ENCODE measurements at places on chromosomes 12 and 14.

DNA sequence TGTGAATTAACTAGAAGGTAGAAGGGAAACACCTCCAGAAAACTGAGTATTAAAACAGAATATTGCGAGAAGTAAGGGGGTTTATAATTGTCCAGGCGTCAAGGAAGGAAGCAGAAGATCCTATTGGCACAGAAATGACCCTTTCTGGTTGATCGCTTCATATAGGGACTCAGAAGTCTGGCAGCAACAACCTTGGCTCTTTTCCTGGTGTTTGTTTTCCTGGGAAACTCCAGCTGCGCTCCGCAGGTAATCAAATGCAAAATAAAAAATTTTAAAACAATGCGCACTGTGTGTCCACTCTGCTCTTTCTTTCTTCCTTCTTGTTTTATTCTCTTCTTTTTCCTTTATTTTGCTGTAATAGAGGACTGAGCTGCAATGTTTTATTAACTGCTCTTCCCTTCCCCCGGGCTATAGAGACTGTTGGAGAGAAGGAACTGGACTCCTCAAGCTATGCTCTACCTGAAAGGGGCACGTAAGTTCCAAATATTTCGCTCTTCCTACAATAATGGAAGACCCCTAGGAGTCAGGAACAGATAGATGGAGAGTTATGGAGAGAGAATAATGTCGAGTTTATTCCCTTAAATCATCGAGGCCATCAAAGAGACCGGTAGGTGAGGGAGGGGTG is 737 bp downstream of the SPX start:
- DNase-seq, result no peak

- DNase-seq, result no peak
Observed at GRCh38 chr14:76782885-76783566, 21.8 kb downstream of the VASH1 start.

DNA sequence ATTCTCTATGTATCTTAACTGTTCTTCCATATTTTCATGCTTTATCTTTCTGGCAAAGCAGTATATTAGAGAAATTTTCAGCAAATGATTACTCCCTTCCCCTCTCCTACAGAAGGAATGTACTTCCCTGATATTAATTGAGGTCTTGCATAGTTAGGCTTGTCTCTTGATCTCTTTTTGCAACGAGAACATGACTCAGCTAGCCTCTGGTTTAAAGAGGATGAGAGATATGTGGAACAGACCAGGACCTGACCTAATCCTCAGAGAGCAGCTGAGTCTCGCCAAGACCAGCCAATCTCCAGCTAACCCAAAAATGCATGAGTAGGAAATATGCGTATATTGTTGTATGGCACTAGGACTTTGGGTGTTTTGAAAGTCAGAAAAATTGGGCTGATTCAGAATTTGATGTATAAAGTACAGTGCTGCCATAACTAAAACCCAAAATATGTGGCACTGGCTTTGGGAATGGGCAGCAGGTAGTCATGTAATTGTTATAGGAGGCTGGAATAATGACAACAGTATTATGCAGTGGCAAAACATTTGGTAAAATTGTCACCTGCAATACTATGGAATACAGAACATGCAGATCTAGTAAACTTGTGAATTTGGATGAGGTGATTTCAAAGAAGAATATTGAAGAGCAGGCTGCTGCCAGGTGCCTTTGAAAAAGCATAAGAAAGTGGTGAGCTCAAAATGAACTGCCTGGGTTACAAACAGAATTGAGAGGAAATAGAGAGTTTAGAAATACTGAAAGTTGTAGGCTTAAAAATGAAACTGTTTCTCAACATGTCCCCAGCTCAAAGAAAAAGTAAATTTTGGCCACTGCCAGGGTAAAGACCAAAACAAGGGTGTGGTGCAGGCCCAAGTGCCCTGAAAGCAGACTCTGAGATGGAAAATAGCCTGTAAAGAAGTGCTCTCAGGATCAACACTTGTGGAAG is 9.3 kb upstream of the USP15 start:
- DNase-seq, result no peak

DNA sequence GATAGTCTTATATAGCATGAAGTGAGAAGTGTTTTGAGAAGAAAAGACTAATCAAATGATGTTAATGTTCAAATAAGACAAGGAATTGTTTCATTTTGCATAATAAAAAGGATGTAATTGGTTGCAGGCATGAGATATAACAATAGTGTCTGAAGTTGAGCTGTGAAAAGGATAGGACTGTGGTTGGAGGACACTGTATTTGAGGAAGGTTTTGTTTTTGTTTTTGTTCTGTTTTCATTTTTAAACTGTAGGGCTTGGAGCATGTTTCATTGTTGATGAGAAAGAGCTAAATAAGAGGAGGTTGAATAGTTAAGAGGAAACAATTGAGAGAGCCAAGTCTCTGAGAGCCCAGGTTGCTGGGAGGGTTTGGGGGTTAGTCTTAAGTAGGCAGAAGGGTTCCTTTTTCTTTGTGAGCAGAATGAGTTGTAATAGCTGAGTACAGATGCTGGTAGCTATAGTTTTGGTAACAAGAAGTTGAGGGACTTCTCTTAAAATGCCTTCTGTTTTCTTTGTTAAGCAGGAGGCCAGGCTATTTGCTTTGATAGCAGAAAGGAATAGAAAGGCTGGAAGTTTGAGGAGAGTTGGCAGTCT is 58.4 kb downstream of the CCDC91 start:
- no peak for DNase-seq

DNA sequence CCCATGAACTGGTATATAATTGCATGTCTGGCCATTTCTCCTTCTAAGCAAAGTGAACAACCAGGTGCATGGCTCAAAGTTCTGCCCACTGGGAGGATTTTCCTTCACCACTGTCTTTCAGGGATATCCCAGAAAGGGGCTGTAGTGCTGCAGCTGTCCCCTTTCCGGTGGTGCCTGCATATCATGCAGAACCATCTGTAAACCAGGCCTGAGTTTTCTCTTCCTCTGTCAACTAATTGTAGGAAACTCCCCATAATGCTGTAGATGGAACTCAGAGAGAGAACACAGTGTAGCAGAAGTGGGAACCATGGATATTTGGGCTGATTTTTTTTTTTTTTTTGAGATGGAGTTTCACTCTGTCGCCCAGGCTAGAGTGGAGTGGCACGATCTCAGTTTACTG is 45.6 kb upstream of the CRY1 start:
- DNase-seq, result no peak

DNA sequence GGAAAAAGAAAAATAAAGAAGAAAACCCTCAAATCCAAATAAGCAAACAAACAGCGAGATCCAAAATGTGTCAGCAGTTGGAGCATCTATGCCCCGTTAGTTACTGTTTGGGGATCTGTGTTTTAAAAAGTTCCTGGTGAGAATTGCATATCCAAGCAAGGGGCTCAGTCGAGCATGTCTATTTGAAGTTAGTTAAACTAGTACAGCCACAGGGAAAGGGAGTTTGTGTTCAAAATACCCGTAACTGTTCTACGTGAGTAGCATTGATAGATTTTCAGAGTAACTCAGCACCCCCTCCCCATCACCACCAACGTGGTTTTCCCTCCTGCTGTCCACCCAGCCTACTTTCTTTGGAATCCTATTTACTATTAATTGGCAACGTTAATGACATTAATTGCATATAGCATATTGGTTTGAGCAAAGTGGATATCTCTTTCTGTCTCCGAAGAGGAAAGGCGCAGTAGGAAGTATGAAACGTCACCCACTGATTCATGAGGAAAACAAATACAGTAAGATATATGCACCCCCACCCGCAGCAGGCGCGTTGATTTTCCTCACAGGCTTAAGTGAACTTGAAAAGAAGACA is 1.5 kb downstream of the NPAS3 start:
- no peak for DNase-seq

- no peak for DNase-seq
Observed at GRCh38 chr12:65608319-65608916, 215.9 kb upstream of the HMGA2 start.

GRCh38 chr12:54420766-54421144 is 1.7 kb upstream of the ITGA5 start:
- DNase-seq, result no peak

DNA sequence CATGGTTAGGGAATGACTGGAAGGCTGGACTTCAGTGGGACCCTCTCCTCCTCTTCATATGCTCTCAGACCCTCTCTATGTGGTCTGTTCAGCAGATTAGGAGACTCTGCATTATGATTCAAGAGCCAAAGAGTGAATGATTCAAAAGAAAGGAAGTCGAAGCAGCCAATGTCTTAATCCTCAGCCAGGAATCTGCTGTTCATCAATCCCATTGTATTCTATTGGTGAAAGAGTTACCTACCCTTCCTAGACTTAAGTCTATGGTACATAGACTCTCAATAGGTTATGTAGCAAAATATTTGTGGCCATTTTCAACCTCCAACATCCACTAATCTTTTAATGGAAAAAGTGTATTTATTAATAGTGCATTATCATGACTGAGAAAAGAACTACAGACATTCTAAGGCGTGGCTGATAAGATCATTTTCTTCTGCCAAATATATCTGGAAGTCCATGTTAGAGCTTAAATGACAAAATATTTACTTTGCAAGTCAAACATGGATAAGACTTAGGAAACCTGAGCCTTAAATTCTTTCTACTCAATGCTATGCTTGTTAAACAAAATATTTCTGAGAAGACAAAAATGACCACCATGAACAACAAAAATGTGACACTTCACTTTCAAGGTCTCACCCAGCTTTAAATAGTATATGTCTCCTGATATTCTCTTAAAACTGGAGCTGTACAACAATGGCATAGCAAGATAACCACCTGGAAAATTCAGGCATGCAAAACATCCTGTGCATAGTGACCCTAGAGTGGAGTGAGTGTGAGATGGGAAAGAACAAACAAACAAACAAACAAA is 1100.6 kb downstream of the GALC start:
- no peak for DNase-seq

DNA sequence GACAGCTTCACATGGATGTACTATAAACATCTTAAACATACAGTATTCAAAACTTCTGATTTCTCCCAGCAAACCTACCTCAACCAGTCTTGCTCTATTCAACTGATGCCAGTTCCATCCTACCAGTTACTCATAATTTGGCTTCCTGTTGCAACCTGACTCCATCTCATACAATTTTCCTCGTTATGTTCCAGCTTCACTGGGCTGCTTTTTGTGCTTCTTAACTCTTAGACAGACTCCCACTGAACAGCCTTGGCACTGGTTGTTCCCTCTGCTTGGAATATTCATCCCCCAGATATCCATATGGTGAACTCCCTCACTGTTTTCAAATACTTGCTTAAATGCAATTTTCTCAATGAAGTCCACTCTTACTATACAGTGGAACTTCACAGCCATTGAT is 249.2 kb downstream of the AEBP2 start:
- no peak for DNase-seq

DNA sequence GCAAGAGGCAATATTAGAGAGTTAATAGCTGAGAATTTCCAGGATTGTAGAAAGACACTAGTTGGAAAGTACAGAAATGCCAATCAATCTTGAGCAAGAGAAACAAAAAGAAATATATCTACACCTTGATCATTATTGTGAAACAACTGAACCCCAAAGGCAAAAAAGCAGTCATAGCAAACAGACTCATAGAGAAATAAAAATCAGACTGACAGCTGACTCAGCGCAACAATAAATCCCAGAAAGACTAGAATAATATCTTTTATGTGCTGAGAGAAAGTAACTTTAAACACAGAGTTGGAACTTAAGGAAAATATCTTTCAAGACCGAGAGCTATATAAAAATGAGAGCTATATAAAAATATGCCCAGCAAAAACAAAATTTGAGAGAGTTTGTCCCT is 52.9 kb downstream of the PTPRB start:
- no peak for DNase-seq

- no peak for DNase-seq
Observed at GRCh38 chr14:59707778-59708561, 131.4 kb upstream of the CCDC175 start.

- no peak for DNase-seq
Observed at GRCh38 chr12:67452119-67452805, 183.1 kb downstream of the CAND1 start.

- DNase-seq, result no peak
Observed at GRCh38 chr12:91926848-91927247, 218.8 kb downstream of the BTG1 start.

- no peak for DNase-seq
Observed at GRCh38 chr14:28757786-28758185, 8.8 kb upstream of the FOXG1 start.

DNA sequence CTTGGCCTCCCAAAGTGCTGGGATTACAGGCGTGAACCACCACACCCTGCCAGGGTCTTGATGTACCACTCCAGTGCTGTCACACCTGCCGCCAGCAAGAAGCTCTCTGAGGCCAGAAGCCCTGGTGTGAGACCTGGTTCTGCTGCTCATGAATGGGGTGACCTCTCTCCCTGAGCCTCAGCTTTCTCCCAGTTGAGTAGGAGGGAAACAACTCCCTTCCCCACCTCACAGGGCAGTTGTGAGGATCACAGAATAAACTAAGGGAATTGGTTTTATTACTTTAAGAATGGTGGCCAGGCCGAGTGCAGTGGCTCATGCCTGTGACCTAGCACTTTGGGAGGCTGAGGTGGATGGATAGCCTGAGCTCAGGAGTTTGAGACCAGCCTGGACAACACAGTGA is 5.8 kb upstream of the CD63 start:
- DNase-seq, result no peak

DNA sequence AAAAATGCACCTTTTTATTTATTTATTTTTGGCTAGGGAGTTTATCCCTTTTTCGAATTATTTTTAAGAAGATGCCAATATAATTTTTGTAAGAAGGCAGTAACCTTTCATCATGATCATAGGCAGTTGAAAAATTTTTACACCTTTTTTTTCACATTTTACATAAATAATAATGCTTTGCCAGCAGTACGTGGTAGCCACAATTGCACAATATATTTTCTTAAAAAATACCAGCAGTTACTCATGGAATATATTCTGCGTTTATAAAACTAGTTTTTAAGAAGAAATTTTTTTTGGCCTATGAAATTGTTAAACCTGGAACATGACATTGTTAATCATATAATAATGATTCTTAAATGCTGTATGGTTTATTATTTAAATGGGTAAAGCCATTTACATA is 14.9 kb upstream of the SNAPC1 start:
- no peak for DNase-seq

GRCh38 chr12:7324176-7324575 is 20.3 kb downstream of the ACSM4 start:
- no peak for DNase-seq

- DNase-seq, result peak; percentile 30
Observed at GRCh38 chr14:25350021-25350420, 300.1 kb upstream of the STXBP6 start.

DNA sequence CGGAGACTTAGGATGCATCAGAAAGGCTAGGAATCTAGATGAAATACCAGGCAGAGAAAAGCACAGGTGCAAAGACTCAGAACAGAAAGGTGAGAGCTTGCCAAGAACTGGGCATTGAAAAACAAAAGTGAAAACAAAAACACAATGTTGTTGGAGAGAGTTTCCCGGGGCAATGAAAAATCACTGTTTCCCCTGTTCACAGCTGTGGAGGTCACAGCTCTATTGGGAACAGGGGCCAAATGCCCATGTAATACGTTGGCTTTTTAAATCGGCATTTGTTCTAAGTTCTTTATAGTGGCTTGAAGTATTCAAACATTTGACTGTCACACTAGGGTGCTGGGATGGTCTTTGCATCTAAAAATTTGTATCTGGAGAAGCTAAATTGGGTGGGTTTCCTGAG is 108.3 kb downstream of the SLC15A4 start:
- DNase-seq, result no peak

Data from left hindlimb (tissue), 1 donor.